Progenitor cell of endocrine pancreas (in vitro differentiated cells): ENCODE measurements at places on chromosomes 3 and 15. TPM values are rescaled to one million over a fixed set of nuclear protein-coding genes. Genes with fewer than 3 reads are reported as not detected.

MME gene
- total RNA-seq = 0.93 TPM in 2 replicates

MAN2C1 gene
- total RNA-seq = 196 and 200 TPM in 2 replicates

DNA sequence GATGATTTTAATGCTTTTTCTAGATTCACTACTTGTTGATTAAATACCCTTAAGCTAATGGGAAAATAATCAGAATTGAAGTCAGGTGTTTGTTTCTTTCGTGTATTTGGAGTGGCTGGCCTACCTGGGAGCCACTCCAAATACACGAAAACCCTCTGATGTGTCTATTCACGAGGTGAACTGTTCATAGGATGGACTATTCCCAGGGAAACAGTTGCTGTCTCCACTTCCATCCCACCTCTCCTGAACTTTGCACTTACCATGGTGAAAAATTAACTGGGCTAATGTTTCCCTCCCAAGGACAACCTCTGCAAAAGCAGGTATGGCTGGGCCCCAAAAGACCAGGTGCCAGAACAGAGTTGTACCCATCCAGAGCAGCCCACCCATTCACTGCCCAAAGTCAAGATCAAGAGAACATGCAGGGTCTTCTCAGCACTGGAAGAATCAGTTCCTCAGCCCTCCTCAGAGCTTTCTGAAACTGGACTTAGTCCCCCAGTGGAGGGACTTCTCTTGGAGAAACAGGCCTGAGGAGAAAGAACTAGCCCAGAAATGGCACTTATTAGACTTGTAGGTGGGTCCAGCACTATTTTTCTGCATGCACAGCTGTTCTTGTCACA lies 2.9 kb upstream of the SMAD3 start:
- DNase-seq = no peak

GRCh38 chr3:160296591-160296990 lies 71.4 kb downstream of the C3orf80 start:
- DNase-seq = no peak

DNA sequence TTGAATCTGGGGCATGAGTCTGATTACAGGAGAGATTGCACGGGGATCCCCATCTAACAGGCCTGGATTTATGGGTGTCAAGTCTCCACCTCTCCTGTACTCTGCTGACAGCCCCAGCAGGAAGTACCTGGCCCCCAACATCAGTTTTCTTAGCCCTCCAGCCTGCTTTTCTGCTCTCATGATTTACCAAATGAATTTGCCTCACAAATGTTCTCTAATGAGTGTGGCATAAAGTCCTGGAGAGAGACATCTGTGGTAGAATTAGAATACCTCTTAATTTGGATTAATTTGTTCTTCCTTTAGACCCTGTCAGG lies 60.1 kb downstream of the FNDC3B start:
- no peak for DNase-seq

- no peak for DNase-seq
Observed at GRCh38 chr15:58069008-58069407, 3.5 kb upstream of the ALDH1A2 start.

DNA sequence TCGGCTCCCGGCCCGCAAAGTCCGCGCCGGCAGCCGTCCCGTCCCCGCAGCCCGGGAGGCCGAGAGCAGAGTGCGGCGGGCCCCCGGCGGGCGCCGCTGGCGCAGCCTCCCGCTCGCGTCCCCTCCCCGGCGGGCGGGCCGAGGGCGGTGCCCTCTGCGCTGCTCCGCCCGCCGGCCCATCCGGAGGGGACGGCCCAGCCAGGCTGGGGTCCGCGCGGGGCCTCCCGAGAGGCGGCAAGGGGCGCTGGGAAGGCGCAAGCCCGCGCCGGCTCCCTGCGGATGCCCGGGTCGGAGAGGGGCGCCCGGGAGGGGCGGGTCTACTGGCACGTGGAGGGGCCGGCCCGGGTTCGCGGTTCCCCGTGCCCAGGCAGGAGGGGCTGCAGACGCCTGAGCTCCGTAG lies at the start of the genes CLCN2 and POLR2H:
TSS of gene CLCN2 (minus strand) at position 74 of the 400 bp plus-strand sequence. CDS start 126 bp downstream, outside the sequence.
TSS of gene POLR2H (plus strand) at position 179 of the 400 bp plus-strand sequence. CDS start 1,783 bp downstream, outside the sequence.
- DNase-seq = peak; percentile 64

- DNase-seq = no peak
Observed at GRCh38 chr15:49715211-49715610, 94.4 kb downstream of the DTWD1 start.
